Ecto neural progenitor cell (in vitro differentiated cells): ENCODE measurements at places on chromosomes 6 and 20.

GRCh38 chr6:31821301-31822035, 6.1 kb upstream of the HSPA1B start:
- DNase-seq = peak; percentile 68

GRCh38 chr20:4814696-4815252, 93.1 kb downstream of the PRND start:
- DNase-seq = no peak

DNA sequence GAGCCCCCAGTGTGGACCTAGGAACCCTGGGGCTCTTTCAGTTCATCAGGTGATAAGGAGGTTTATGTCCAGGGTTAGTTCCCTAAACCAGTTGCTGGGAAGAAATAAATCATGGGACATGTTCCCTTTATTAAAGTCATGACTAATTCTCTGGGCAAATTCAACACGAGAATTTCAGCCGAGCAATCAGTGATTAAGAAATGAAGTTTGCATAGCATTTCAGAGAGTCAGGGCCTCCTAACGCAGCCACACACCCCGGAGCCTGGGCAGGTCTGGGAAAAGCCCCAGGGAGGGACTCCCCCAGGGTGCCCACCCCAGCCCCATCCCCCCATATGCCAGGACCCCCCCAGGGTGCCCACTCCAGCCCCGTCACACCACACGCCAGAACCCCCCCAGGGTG, 20.1 kb downstream of the SLCO4A1 start:
- no peak for DNase-seq

DNA sequence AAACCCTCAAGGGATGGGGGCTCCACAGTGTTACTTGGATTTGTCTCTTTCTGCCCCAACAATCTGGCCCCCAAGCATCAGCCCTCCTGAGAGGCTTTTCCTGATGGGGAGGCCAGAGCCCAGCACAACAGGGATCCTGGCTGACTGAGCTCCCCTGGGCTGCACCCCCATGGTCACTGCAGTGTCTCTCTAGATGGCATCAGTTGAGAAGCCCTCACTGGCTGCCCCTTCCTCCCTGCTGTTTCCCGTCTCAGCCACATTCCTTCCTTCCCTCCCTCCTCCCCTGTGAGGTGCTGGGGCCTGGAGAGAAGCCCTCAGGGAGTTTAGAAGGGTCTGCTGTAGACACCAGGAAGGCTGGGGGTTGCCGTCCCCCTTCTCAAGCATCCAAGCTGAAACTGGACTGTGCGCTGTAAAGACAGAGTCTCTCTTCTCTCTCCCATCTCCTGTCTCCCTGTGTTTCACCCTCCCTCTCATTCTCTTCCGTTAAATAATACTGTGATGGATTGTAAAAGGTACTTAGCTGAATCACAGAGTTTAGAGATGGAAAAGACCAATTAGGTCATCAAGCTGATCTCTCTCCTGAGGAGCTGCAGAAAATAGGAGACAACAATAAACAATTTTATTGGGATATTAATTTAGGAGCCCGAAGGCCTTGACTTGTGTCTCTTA, 29.7 kb downstream of the SAYSD1 start:
- peak; percentile 40 for DNase-seq

- no peak for DNase-seq
Observed at GRCh38 chr20:16158976-16159286, 414.3 kb downstream of the KIF16B start.

DNA sequence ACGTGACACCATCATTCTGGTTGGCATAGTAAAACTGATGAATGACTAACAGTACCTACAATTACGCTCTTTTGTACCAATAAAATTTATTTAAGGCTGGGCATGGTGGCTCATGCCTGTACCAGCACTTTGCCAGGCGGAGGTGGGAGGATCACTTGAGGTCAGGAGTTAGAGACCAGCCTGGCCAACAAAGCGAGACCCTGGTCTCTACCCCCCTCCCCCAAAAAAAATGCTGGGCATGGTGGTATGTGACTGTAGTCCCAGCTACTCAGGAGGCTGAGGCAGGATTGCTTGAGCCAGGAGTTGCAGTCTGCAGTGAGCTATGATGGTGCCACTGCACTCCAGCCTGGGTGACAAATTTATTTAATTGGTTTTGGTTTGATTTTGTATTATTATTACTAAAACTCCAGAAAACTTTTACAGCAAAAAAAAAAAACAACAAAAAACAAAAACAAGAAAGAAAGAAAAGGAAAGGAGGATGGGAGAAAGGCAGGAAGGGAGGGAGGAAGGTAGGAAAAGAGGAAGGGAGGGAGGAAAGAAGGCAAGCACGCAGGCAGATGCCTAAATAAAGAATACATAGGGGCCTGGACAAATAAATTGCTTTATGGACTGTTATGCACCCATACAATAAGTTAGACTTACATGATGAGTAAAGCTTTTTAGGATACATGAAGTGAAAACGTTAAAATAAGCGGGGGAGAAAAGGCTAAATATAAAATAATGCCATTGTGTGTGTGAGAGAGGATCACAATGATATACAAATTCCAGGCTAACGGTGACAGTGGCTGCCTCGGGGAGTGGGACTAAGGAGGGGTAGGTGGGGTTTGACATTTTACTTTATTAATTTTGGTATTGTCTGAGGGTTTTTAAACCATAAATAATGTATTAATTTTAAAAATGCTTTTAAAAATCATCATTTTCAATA, 682 bp upstream of the ZSCAN9 start:
- no peak for DNase-seq

- no peak for DNase-seq
Observed at GRCh38 chr6:20699402-20699801, 165.1 kb downstream of the CDKAL1 start.

DNA sequence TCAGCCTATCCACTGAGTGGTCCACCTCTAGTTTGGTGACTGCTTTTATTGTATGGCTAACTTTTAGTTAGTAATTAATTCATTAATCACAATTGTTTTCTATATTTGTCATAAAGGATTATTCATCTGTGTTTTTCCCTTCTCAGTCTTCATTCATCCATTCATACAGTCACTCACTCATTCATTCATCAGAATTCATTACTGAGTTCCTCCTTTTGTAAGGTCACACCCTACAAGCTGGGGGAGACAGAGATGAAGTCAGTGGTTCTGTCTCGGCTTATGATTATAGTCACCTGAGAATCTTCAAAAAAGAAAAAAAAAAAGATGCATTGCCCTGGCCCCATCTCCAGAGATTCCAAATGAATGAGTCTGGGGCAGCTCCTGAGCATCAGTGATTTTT, 257.1 kb downstream of the ADGB start:
- DNase-seq = no peak

- DNase-seq = no peak
Observed at GRCh38 chr6:159077123-159077522, 32.3 kb upstream of the TAGAP start.

- DNase-seq = no peak
Observed at GRCh38 chr6:116365743-116366142, 5.0 kb upstream of the DSE start.

GRCh38 chr6:36949636-36950035, 4.9 kb upstream of the PI16 start:
- no peak for DNase-seq

DNA sequence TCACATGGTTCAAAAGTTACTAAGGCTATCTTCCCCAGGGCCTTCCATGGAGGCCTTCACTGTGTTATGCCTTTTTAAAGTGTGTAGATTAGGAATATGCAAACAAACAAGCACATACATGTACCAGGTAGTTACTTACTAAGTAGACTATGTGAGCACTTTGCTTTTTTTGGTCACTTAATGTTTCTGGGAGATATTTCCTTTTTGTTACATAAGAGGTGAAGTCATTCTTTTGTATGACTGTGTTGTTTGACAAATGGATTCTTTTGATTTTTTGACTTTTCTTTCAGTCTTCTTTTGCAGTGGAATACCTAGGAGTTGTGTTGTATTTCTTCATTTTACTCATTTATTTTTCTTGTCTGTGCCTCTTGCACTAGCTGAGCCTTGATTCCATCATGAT, 39.6 kb upstream of the BCAS1 start:
- DNase-seq = no peak

DNA sequence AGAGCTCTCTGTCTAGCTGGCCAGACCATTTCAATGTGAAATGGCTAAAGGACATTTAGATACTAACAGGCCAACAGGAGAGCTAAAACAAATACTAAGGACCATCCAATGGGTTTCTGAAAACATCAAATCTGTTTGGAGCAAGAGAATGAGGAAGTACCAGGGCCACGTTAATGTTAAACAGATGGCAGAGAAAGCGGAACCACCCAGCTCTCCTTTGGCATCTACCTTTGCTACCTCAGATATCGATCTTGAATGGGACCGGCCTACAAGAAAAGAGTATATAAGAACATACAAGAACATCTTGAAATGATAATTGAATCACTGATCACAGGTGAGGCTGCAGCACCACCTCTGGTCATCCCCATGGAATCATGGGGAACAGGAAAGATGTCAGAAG, 31.8 kb downstream of the KCNK5 start:
- no peak for DNase-seq

GRCh38 chr6:38039502-38039901, 220.0 kb downstream of the ZFAND3 start:
- DNase-seq = no peak

DNA sequence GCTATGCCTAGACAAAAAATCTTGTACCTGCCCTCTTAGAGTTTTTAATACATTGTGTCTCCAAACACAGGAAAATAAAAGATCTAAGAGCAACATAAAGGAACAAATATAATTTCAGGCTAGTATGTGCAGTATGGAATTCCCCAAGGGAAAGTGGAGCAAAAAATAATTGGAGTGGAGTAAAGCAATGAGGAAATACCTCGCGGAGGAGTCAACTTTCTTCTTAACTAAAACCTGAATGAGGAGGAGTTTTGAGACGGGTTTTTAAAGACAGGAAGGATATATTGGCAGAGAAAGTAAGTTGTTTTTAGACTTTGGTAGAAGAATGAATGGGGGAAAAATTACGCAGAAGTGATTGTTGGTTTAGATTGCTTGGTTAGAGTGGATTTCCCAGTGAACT, 14.0 kb downstream of the HIVEP1 start:
- DNase-seq = no peak

DNA sequence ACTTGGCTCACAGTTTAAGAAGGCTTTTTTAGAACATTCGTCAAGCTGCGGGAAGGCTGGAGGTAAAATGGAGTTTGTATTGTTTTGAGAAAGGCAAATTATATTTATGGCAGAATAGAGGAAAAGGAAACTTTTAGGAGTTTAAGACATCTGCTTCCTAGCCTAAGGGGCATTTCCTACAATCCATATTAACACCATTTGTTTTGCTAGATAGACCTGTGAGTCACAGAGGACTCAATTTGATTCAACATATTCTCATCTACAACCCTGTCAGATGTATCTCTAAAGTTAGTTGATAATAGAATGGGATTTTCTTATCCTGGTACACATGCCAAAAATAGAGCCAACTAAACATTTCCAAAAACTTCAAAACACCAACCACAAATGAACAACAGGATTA, 35.0 kb downstream of the RCAN2 start:
- DNase-seq = no peak

- no peak for DNase-seq
Observed at GRCh38 chr6:36581716-36582115, 12.4 kb upstream of the SRSF3 start.

DNA sequence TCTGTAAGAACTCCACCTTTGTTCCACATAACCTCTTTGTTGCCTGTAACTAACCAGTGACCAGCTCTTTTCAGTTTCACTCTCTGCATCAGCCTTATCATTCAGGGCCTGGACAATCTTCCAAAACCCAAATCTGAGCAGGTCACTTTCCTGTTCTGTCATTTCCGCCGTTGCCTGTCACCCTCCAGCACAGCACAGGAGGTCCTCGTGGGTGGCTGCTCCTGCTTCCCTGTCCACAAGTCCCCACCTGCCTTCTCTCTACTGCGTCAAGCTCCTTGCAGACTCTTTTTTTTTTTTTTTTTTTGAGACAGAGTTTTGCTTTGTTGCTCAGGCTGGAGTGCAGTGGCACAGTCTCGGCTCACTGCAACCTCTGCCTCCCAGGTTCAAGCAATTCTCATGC, 73.9 kb downstream of the MTHFD1L start:
- no peak for DNase-seq

DNA sequence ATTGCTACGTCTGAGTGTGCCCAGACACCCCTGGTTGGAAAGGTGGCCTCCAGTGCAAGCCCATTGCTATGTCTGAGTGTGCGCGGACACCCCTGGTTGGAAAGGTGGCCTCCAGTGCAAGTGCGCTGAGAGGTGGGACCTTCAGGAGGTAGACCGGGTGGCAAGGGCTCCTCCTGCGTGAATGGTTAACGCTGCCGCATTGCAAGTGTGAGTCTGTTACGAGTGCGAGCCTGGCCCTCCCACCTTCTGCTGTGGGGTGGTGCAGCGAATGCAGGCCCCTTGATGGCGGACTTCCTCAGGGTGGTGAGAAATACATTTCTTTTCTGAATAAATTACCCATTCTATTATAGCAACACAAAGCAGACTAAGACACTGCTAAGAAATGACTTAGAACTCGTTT, 208.8 kb downstream of the DLL1 start:
- peak; percentile 38 for DNase-seq
